ENCODE measurements at places on chromosomes 7 and 10.

DNA sequence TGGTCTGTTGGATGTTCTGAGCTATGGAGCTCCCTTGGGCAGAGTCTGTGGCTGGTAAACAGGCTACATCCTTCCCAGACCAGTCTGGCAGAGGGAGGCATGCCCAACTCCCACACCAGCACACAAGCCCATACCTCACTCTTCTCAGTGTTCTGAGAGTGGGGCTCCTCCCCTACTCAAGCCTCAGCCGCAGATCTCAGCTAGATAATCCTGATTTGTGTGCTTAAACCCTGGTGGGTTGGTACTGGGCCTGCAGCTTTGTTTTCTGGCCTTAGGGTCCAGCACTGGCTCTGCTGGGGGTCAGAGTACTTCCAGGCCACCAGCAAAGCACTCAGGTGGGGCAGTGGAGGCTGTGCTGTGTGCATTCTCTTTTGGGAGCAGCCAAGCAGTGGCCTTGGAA is 70.4 kb downstream of the MGAM2 start:
- DNase-seq: no peak

GRCh38 chr7:26511866-26512265 is 220.2 kb downstream of the SNX10 start:
- DNase-seq: no peak

DNA sequence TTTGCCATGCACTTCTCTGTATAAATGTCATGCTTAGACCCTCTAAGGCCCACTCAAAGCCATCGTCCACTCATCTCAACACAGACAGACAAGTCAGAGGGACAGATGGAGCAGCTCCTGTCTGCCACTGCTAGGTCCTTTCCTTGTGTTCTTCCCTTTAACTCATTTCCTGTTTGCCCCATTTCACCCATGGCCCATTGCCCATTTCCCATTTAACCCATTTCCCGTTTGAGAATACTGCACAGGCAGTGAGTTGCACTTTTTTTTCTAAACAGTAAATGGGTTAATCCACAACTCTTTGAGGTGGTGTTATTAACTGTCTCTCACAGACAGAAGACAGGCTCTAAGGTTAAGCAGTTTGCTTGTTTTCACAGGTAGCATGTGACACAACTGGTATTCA is 179.3 kb downstream of the NPSR1 start:
- no peak for DNase-seq

GRCh38 chr7:36283711-36284130 is 105.9 kb upstream of the ANLN start:
- no peak for DNase-seq

- DNase-seq: no peak
These were observed 78.4 kb upstream of the IKZF1 start for GRCh38 chr7:50226145-50226544.

GRCh38 chr10:116044801-116045248 is 228.2 kb downstream of the GFRA1 start:
- no peak for DNase-seq

DNA sequence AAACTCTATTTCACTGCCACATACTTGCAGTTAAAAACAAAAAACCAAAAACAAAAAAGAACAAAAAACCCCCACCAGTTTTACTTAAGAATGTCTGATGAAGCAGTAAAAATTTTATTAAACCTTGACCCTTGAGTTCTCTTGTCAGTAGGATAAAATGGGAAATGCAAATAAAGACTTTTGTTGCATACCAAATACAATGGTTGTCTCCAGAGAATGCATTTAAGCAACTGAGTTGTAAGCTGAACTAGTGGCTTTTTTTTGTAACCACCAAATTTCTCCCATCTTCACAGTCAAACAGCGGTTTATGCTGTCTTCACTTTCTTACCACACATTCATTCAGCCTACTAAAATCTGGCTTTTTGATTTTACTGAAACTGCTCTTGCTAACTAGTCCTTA is 3.1 kb downstream of the SYPL1 start:
- DNase-seq: no peak

DNA sequence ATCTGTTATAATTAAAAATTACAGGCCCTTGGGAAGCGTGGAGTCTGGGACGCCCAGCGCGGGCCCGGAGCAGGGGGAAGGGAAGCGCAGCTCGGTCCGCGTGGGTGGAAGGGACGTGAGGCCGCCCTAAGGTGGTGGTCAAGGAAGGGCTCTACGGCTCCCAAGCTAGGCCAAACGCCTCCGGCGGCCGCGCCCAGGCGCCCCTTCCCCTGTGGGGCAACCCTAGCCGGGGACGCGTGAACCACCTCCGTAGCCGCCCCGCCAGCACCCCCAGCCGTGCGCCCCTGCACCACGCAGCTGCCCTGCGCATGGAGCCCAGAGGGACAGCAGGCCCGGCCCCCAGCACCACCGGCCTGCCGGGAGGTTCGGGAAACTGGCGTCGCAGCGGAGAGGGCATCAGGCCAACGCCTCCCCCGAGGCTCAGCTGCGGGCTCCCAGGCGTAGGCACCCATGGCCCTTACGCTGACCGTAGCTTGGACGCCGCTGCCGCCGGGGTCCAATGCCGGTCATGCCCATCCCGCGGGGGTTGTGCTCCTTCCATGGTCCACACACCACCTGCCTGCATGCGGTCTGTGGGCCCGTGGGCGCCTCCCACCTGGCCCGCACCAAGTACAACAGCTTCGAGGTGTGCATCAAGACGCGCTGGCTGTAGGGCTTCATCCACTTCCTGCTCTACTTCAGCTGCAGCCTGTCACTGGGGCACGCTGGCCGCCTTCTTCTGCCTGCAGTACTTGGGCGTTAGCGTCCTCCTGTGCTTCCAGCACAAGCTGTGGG is 166.7 kb downstream of the SEPTIN7 start:
- DNase-seq: no peak

- no peak for DNase-seq
These were observed 138.8 kb upstream of the FAM20C start for GRCh38 chr7:53531-53930.

- no peak for DNase-seq
These were observed 66.0 kb downstream of the SRPK2 start for GRCh38 chr7:105322655-105323277.

DNA sequence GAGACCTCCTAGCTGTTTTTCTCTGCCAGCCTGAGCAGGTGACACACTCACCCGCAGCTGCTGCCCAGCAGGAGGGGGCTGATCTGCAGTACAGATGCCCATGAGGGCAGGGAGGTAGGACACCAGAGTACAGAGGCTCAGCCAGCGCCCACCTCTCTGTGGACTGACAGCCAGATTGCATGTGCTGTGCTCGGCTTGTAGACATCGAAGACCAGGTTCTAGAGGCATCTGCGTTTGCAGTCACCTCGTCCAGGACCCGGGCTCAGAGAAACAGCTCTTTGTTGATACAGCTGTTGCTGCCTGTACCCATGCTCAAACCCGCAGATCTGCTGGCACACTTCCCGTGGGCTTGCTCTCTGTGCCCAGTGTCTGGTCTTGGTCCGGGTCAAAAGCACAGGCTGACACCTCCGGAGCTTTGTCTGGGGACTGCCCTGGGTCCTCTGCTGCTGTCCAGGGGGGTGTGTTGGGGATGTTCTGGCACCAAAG is 224.7 kb downstream of the GLRX3 start:
- no peak for DNase-seq

GRCh38 chr10:7635408-7636125 is 31.2 kb downstream of the ITIH5 start:
- no peak for DNase-seq

DNA sequence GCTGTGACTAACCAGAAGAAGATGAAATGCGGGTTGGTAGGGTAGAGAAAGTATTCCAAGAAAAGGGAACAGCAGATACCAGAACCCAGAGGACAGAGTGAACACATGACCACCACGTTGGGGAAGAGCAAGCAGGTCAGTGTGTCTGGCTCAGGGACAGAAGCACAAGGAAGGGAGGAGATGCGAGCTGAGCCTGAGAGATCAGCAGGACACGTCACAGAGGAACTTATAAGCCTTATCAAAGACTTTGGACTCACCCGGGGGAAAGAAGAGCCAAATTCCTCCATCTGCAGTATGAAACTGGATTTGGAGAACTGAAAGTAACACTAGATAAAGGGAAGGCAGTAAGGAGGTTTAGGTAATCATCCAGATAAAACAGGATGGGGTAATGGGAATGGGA is 232.1 kb upstream of the NPVF start:
- DNase-seq: no peak

GRCh38 chr10:86690657-86691084 is 22.4 kb downstream of the LDB3 start:
- no peak for DNase-seq

DNA sequence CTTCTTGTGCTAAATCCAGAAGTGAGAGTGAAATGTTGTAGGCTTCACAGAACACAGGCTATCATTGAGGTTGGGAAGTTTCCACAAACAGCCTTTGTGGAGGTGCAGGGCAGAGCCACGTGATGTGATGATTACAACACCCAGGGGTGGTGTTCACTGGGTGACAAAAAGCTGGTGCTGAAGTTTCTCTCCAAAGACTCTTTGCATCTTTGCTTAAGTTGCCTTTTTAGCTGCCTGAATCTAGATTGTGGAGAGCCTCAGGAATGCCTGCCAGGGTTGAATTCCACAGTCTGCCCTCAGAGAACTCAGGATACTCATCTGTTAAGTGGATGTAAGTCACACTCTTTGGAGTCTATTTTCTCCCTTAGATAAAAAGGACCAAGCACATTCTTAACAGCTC is 56.3 kb downstream of the PLXNA4 start:
- DNase-seq: no peak

- DNase-seq: no peak
These were observed 6.9 kb downstream of the BZW2 start for GRCh38 chr7:16652888-16653287.

DNA sequence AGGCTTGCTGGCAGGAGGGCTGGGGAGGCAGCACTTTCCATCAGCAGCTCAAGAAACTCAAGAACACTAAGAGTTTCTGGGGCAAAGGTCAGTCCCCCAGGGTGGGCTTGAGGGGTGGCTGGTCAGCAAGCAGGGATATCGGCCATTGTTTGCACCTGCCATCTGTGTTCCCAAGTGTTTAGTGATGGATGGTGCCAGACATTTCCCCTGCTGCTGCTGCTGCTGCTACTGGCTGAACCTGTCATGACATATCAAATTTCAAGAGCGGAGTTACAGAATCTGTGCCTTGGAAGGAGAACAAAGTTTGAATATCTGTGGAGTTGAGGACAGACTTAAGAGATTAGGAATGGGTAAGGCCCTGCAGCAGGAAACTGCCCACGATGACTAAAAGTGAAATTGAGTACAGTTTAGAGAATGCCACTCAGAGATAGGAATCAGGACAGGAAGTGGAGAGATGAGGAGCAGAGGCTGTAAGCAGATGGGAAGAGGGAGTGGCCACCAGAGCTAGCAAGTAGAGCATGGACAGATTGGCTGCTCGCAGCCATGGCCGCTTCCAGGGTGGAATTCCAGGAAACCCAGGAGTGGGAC is 39.2 kb upstream of the PPP1R3C start:
- DNase-seq: no peak

GRCh38 chr7:94482796-94483195 is 26.8 kb upstream of the CASD1 start:
- no peak for DNase-seq

GRCh38 chr10:75305675-75306074 is 69.9 kb upstream of the COMTD1 start:
- no peak for DNase-seq

- DNase-seq: no peak
These were observed 6.4 kb upstream of the GPR22 start for GRCh38 chr7:107463139-107464078.

DNA sequence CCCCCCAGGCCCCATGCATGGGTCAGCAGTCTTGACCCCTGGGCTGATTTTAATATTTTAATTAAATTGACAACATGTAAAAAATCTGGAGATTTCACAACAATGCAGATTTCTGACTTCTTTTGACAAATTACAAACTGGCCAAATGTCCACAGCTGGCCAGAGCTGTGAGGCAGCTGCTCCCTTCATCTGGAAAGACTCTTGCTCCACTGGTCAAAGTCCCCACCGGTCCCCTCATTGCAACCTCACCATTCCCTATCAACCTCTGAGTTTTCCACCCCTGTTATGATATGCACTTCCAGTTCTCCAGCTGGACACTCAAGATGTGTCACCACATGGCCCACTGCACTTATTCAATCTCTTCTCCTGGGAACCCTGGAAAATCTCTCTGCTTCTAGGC is 266.2 kb downstream of the KCNMA1 start:
- no peak for DNase-seq

GRCh38 chr10:53088961-53089360 is 316.4 kb upstream of the MBL2 start:
- DNase-seq: no peak

GRCh38 chr7:1695800-1696454 is 25.9 kb downstream of the ELFN1 start:
- no peak for DNase-seq

- no peak for DNase-seq
These were observed 309.7 kb downstream of the TYW1 start for GRCh38 chr7:67306331-67306730.

DNA sequence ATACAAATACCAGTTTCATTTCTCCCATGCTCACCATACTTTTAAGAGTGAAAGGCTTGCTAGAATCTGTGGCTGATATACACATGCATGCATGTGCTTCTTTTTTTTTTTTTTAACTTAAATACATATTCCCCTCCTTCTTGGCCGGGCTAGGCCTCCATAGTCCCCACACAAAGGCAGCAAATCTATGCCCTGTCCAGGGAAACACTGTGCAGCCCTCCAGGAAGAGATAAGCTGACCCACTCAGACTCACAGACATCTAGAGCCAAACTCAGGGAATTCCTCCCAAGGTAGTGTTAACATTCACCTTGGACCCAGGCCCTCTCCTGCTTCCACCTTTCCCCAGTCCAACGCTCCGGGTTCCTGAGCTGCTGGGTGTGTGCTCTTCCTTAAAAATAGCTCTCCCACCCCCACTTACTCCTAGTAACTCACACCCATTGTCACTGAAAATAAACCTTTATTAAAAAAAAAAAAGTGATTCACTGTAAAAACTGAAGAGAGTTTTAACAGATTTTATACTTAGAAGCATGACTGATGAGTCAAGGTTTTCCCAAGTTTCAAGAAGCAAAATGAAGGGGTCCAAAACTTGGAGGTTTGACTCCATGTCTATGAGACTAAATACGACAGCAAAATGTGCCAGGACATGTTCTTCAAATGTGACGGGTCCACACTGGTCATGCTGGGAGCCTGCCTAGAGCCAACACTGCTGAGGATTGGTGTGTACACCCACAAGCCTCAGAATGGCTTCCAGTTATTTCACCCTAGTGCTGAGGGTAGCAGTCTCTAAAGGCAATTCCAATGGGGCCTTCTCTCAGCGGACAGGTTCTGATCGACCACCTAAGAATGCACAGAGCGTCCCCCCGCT is 159.5 kb downstream of the GLI3 start:
- DNase-seq: no peak

- DNase-seq: no peak
These were observed 60.0 kb downstream of the WAC start for GRCh38 chr10:28592953-28593352.

Measured in cortex of kidney (tissue), 1 donor.